Smooth muscle cell of the umbilical artery (primary cell): ENCODE measurements at places on chromosomes 12 and 14. TPM values are rescaled to one million over a fixed set of nuclear protein-coding genes. Genes with fewer than 3 reads are reported as not detected.

The WASHC3 gene
- 51.1 and 79.6 TPM in 2 replicates for total RNA-seq

The PTPRB gene
- total RNA-seq, result 3.0 and 23.5 TPM in 2 replicates

The TAS2R14 gene
- 4.2 and 5.4 TPM in 2 replicates for total RNA-seq

The SETD1B gene
- total RNA-seq, result 3.3 and 6.0 TPM in 2 replicates

The SDS gene
- not detected in 2 replicates for total RNA-seq

The WBP11 gene
- 8.6 and 12.2 TPM in 2 replicates for total RNA-seq

The TMEM132C gene
- not detected in 2 replicates for total RNA-seq

The TMEM119 gene
- total RNA-seq, result 2.3 and 24.9 TPM in 2 replicates

The POLE gene
- total RNA-seq, result 6.2 and 21.0 TPM in 2 replicates

The AKAP5 gene
- total RNA-seq, result 3.6 and 10.7 TPM in 2 replicates

The ANO2 gene
- total RNA-seq, result under 0.01 and 0.23 TPM in 2 replicates

The DTX1 gene
- total RNA-seq, result not detected in 2 replicates

The EP400 gene
- total RNA-seq, result 10.1 and 22.8 TPM in 2 replicates

The IL31 gene
- total RNA-seq, result not detected in 2 replicates

The GPR65 gene
- total RNA-seq, result under 0.01 and 0.05 TPM in 2 replicates
